ENCODE measurements at places on chromosomes 7 and 10. TPM values are rescaled to one million over a fixed set of nuclear protein-coding genes. Genes with fewer than 3 reads are reported as not detected.

Gene ANXA8L1
- not detected for total RNA-seq

Gene HHEX
- total RNA-seq, result 36.8 TPM

Gene CDC14C
- total RNA-seq, result not detected

Gene POU6F2
- not detected for total RNA-seq

Gene EPO
- not detected for total RNA-seq

Gene CH25H
- 3.6 TPM for total RNA-seq

Gene TMEM176B
- not detected for total RNA-seq

Gene TMEM229A
- not detected for total RNA-seq

Gene OPALIN
- not detected for total RNA-seq

Gene CLRN3
- total RNA-seq, result 0.13 TPM

Gene RTKN2
- total RNA-seq, result under 0.01 TPM

Gene GCK
- total RNA-seq, result 0.38 TPM

Gene PON1
- not detected for total RNA-seq

Gene PDE1C
- 0.13 TPM for total RNA-seq

Gene WIPF3
- total RNA-seq, result not detected
